Bladder microvascular endothelial cell (primary cell): ENCODE measurements at places on chromosomes 2 and 18. TPM values are rescaled to one million over a fixed set of nuclear protein-coding genes. Genes with fewer than 3 reads are reported as not detected.

Gene GALM
- total RNA-seq = 5.0 and 8.4 TPM in 2 replicates

Gene IMPA2
- 6.2 and 7.5 TPM in 2 replicates for total RNA-seq

Gene SPP2
- not detected in 2 replicates for total RNA-seq

Gene AUP1
- 92.4 and 104 TPM in 2 replicates for total RNA-seq

Gene CCDC68
- 0.49 and 0.63 TPM in 2 replicates for total RNA-seq

Gene CAPN14
- under 0.01 and 0.13 TPM in 2 replicates for total RNA-seq

Gene SKOR2
- total RNA-seq = not detected in 2 replicates

Gene GREB1
- 0.06 TPM in 1 of 2 replicates, not detected in the other for total RNA-seq

Gene UGT1A8
- total RNA-seq = not detected in 2 replicates

Gene GALNT3
- total RNA-seq = 0.49 TPM in 1 of 2 replicates, not detected in the other

Gene PIK3C3
- total RNA-seq = 22.5 and 71.2 TPM in 2 replicates

Gene ALPI
- total RNA-seq = not detected in 2 replicates

Gene ARHGAP28
- 3.6 and 4.5 TPM in 2 replicates for total RNA-seq

Gene DSG1
- total RNA-seq = not detected in 2 replicates

Gene HTR2B
- total RNA-seq = 0.32 and 2.1 TPM in 2 replicates

Gene SOX11
- under 0.01 TPM in 2 replicates for total RNA-seq

Gene TUBB8B
- total RNA-seq = not detected in 2 replicates

Gene LINC00305
- not detected in 2 replicates for total RNA-seq

Gene SNORC
- total RNA-seq = under 0.01 and 0.63 TPM in 2 replicates

Gene CYS1
- 0.16 TPM in 1 of 2 replicates, not detected in the other for total RNA-seq

Gene THOC1
- total RNA-seq = 16.2 and 48.3 TPM in 2 replicates

Gene MDH1B
- 0.16 and 0.19 TPM in 2 replicates for total RNA-seq

Gene CFAP53
- total RNA-seq = 0.16 and 0.31 TPM in 2 replicates

Gene MAP4K4
- total RNA-seq = 162 and 210 TPM in 2 replicates

Gene EPAS1
- total RNA-seq = 182 and 257 TPM in 2 replicates

Gene HSPE1
- 71.2 and 79.2 TPM in 2 replicates for total RNA-seq

Gene SDC1
- 0.65 and 1.4 TPM in 2 replicates for total RNA-seq

Gene NCL
- 108 and 318 TPM in 2 replicates for total RNA-seq

Gene KCNG3
- total RNA-seq = not detected in 2 replicates

Gene KLHL14
- total RNA-seq = 0.16 and 0.44 TPM in 2 replicates

Gene UGT1A10
- total RNA-seq = 0.06 TPM in 1 of 2 replicates, not detected in the other

Gene APCDD1
- total RNA-seq = not detected in 2 replicates

Gene RPL31
- total RNA-seq = 851 and 1,038 TPM in 2 replicates

Gene TUBB6
- total RNA-seq = 1,152 and 1,635 TPM in 2 replicates

Gene CD226
- total RNA-seq = 0.32 and 1.0 TPM in 2 replicates

Gene OXER1
- not detected in 2 replicates for total RNA-seq

Gene CTAGE1
- not detected in 2 replicates for total RNA-seq

Gene ALLC
- total RNA-seq = not detected in 2 replicates

Gene CENPO
- 13.9 and 16.7 TPM in 2 replicates for total RNA-seq

Gene WBP1
- total RNA-seq = 25.9 and 49.3 TPM in 2 replicates

Gene DSEL
- total RNA-seq = 2.6 and 11.9 TPM in 2 replicates

Gene NDUFV2
- 67.7 and 86.2 TPM in 2 replicates for total RNA-seq

Gene POMC
- 0.76 and 1.5 TPM in 2 replicates for total RNA-seq

Gene FBLN7
- 1.3 and 4.4 TPM in 2 replicates for total RNA-seq

Gene GPR55
- not detected in 2 replicates for total RNA-seq

Gene ZAP70
- total RNA-seq = under 0.01 and 0.16 TPM in 2 replicates

Gene CTNNA2
- not detected in 2 replicates for total RNA-seq

Gene VPS54
- total RNA-seq = 12.8 and 25.2 TPM in 2 replicates

Gene CNDP1
- not detected in 2 replicates for total RNA-seq

Gene CCDC150
- 5.0 and 14.6 TPM in 2 replicates for total RNA-seq

Gene DSG4
- total RNA-seq = not detected in 2 replicates
